ENCODE measurements at places on chromosomes 3 and 15. TPM values are rescaled to one million over a fixed set of nuclear protein-coding genes. Genes with fewer than 3 reads are reported as not detected.

DNA sequence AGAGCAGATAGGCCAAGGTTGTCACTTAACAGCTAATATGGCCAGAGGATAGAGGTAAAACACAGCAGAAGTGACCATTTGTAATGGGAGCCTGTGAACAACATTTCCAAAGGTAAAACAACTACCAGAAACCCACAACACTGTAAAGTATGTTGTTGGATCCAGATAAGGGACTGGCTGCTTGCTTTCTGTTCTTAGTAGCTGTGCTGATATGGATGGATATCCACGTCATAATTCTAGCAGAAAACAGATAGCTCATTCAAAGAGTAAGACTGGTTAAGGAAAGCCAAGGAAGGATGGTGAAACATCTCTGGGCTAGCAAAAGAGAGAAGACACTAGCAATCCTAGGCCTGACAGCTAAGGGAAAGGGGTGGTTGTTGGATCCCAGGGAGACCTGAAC is 36.9 kb upstream of the SPRED1 start:
- DNase-seq, result no peak

DNA sequence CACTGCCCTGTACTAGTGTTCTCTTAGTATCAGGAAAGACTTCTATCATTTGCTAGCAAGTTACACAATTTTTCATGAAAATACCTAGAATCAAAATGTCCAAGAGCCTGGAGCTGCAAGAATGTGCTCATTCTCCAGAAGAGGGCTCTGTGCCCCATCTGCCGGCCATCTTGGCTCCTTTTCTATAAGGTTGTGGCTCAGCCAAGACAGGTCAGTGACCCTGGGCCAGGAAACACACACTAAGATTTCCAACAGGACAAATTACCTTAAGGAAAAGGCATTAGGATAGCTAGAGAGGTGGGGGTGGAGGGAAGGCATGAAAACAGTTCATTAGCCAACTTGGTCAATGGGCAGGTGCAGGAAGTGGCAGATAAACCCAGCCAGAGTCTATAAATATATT is 20.7 kb downstream of the TIMP4 start:
- DNase-seq, result no peak

GRCh38 chr3:177746337-177746933 is 549.2 kb upstream of the TBL1XR1 start:
- DNase-seq, result no peak

- DNase-seq, result no peak
These were observed 19.7 kb downstream of the DAPK2 start for GRCh38 chr15:64026591-64026990.

The SOX2 gene
- not detected for total RNA-seq

The SLC22A14 gene
- total RNA-seq, result not detected

The ITIH1 gene
- total RNA-seq, result not detected
